ENCODE measurements at places on chromosomes 2 and 18.

DNA sequence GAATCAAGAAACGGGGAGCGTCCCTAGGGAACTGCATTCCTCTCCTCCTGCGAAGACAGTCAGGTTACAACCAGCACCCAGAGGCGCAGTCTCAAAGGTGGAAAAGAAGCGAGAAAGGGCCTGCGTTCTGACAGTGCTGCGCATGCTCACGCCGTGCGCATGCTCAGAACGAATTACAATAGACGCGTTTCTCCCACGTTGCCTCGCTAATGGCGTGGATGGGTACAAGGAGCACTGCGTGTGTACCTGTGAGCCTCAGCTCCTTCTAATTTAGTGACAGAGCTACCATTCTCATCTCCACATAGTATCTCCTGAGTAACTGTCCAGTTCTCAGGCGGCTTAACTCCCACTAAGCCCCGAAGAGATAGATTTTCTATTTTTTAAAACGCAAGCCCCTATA is 448.8 kb downstream of the TXNL1 start:
- no peak for DNase-seq

- DNase-seq: no peak
Observed at GRCh38 chr2:66665124-66665984, 230.4 kb downstream of the MEIS1 start.

- DNase-seq: no peak
Observed at GRCh38 chr18:10381516-10381915, 72.9 kb upstream of the APCDD1 start.

- DNase-seq: no peak
Observed at GRCh38 chr18:24009651-24010333, 4.8 kb upstream of the TTC39C start.

- DNase-seq: no peak
Observed at GRCh38 chr2:8252997-8253694, 428.7 kb upstream of the ID2 start.

DNA sequence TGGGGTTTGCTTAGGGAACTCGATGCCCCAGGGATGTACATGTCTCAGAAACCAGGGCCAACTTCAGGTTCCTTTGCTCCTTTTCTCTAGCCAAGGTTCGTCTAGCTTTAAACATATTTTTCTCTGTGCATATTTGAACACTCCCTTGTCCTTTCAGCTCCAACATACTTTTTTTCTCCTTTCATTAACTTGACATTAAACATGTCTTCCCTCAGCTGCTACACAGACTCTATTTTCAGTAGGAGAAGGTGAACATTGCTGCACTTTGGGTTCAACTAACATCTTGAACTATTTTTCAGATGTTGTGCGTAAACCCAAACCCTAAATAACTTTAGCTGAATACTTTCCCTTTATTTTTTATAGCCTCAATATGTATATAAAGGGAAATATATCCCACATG is 212.9 kb downstream of the MTX2 start:
- DNase-seq: no peak

- no peak for DNase-seq
Observed at GRCh38 chr18:5890331-5891183, 4.8 kb downstream of the TMEM200C start.

DNA sequence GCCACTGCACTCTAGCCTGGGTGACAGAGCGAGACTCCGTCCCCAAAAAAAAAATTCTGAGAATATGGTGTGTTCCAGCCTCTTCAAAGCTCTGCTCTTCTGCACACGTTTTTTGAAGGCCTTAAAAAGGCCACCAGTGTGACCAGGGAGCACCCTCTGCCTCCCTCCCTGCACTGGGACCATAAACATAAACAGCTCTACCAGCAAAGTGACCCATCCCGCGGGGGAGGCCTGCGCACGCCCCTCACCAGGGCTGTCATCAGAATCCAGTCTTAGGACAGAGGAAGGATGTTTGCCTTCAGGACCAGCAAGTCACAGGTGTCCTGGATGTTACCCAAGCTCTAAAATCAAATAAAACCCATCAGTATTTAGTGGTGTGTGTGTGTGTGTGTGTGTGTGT is 23.2 kb upstream of the B3GNT7 start:
- no peak for DNase-seq

- no peak for DNase-seq
Observed at GRCh38 chr2:1833726-1834125, 89.4 kb upstream of the PXDN start.

DNA sequence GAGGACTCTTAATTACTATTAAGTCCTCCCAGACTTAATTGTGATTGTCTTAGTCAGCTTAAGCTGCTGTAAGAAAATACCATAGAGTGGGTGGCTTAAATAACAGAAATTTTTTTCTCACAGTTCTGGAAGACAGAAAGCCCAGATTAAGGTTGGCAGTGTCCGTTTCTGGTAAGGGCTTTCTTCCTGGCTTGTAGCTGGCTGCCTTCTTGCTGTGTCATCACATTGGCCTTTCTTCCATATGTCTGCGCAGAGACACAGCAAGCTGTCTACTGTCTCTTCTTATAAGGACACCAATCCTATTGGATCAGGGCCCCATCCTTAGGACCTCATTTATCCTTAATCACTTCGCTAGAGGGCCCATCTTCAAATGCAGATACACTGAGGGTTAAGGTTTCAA is 38.5 kb downstream of the ASXL3 start:
- DNase-seq: no peak

GRCh38 chr2:71898851-71899681 is 248.6 kb downstream of the CYP26B1 start:
- DNase-seq: no peak

DNA sequence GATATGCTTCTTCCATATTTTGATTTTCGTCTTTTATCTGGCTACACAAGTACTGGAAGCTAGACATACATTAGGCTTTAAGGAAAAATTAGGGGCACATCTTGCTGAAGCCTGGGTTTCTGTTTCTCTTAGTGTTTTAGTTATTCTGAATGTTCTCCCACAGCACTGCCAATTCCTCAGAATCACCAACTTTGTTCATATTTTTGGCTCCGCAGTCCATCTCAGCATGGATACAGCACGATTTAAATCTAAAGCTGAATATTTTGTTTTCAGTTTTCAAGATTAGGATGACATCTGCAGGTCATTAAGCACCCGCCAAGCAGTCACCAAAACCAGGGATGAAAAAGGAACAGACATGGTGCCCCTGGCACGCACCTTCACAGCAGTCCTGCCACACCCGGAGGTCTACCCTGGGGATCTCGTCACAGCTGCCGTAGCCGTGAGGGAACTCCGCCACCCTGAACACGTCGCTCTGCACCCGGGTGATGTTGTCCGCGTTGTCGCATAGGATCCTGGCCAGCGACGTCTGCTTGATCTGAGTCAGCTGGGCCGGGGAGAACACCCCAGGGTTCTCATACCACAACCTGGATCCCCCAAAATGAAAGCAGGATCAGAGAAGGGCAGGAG is 101.2 kb downstream of the PXDN start:
- DNase-seq: no peak

DNA sequence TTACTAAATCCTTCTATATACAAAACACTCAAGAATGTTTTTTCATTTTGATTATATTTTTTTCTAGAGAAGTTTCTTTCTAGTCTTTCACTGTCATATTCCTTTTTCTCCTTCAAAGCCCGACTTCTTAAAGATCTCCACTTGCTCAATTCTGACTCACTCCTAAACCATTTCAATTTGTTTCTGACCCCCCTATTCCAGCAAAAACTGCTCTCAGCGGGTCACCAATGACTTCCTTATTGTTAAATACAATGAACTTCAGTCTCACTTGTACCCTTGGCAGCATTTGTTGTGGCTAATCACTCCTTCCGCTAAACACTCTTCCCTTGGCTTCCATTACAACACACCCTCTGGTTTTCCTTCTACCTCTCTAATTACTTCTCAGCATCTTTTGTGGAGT is 111.1 kb upstream of the RBBP8 start:
- DNase-seq: no peak
